ENCODE measurements at places on chromosomes 13 and 19.

GRCh38 chr19:18985257-18985656 lies 44.2 kb upstream of the HOMER3 start:
- no peak for DNase-seq

DNA sequence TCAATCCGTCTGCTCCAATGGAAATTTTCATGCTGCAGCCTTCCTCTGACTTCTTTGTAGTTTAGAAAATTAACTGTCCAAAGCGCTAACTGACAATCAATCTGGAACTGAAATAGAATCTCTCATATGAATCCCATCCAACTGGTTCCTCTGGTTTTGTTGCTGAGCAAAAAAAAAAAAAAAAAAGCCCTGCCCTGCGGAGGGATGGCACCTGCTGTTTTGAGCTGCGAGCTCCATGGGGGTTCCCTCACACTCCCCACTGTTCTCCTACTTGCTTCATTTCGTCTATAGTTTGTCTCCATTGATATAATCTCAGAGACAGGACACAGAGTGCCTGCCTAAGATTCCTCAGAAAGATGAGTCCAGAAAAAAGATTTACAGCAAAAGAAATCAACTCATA lies 33.4 kb downstream of the FAAP24 start:
- DNase-seq: no peak

- DNase-seq: no peak
Observed at GRCh38 chr19:18488838-18489626, 32.8 kb downstream of the ELL start.

DNA sequence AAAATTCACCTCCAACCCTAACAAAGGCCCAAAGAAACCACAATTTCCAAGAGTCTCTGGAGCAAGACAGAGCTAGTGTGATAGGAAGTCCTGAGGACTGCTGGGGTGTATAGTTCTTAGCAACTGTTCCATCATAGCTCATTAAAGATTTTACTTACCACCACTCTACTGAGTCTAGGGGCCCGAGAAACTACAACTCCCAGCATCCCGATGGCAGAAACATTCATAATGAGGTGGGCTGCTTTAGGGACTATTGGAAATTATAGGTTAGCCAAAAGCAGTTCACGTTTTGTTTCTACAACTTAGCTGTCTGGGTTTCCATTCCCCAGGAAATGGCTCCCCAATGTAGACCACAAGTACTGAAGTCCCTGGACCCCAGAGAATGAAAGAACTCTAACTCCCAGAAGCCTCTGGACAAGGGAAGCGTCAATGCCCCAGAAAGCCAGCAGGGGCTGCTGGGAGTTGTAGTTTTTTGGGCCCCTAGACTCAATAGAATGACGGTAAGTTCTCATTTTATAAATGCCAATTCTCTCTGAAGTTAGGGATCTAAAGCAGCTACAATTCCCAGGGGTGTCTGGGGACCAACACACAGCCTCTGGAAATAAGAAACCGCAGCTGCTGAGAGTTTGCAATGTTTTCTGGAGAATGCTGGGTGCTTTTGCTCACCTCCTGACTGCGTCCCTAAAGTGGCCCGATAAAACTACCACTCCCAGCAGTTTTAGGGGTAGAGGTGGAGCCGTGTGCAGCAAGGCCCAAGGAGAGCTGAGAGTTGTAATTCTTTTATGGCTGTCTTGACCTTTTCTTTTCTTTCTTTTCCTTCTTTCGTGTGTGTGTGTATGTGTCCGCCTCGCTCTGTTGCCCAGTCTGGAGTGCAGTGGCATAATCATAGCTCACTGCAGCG lies 11.1 kb downstream of the FTL start:
- no peak for DNase-seq

DNA sequence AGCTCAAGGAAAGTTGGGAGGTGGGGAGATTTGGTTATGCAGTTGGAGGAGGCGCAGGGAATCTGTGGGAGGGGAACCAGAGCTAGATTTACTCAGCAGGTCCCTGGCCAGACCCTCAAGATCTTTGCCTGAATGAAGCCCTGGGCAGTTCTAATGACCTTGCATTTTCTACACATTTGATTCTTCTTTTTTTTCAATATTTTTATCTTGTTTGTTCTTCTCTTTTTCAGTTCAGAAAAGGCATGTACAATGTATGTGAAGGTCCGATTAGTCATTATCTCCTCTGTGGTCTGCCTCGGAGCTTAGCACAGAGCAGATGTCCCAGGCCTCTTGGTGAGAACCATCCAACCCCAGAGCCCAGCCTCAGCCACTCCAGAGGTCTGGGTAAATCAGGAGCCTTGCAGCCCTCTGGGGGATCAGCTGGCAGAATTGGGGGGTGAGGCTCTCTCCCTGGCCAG lies 24.2 kb downstream of the SERP2 start:
- no peak for DNase-seq

- no peak for DNase-seq
Observed at GRCh38 chr13:20191311-20192157, 1.2 kb downstream of the GJB2 start.

DNA sequence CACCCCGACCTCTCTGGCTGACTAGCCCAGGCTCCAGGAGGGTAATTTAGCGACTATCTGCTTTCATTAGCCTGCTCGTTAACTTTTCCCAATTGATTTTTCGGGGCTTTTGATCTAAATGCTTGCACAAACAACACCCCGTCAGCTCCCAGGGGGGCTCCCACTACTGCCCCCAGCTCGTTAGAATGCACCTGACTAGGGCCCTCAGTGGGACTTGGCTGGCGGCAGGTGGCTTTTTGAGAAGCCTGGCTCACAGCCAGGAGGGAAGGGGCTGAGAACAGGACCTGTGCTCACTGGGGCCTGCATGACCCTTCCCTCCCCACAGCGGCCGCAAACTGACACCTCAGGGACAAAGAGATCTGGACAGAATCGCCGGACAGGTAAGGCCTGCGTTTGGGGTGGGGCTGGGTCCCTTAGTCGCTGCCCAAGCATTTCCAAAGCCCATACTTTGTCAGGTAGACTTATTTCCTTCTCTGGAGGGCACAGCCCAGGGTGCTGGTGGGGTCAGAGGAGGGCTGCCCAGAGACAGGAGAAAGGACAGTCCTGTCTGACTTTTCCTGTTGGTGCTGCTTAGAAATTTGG lies 7.6 kb upstream of the CD79A start:
- no peak for DNase-seq

- DNase-seq: no peak
Observed at GRCh38 chr13:105341256-105341655, 1194.2 kb downstream of the EFNB2 start.

GRCh38 chr19:53394522-53394973 lies 401 bp upstream of the ZNF765 start:
- DNase-seq: no peak

- DNase-seq: no peak
Observed at GRCh38 chr19:4409123-4409933, 6.9 kb downstream of the CHAF1A start.

GRCh38 chr13:94758436-94758960 lies 46.2 kb upstream of the SOX21 start:
- DNase-seq: no peak

GRCh38 chr13:20546556-20546955 lies 20.4 kb upstream of the IFT88 start:
- no peak for DNase-seq

- DNase-seq: no peak
Observed at GRCh38 chr13:110879482-110879881, 35.4 kb downstream of the ANKRD10 start.

DNA sequence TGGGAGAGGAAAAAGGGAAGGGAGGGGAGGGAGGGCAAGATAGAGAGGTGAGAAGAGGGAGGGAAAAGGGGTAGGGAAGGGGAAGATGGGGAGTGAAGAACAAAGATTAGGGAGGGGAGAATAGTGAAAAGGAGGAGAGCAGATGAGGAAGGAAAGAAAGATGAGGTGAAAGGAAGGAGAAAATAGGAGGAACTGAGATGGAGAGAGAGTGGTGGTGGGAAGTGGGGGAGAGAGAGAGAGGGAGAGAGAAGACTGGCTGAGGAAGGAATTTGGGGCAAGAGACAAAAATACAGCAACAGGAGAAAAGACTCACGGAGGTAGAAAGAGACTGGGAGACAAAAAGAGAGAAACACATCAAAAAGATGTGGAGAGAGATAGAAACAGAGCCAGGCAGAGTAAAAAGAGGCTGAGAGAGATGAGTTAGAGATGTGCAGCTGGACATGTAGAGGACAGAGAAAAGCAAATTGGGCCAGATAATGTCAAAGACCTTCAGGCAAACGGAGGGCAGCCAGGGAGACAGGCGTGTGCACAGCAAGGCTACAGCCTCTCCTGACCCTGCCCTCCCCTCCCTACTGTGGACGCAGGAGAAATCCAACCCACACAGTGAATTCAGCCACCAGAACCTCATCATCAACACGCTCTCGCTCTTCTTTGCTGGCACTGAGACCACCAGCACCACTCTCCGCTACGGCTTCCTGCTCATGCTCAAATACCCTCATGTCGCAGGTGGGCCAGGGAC lies 49.4 kb upstream of the CYP2B6 start:
- no peak for DNase-seq

DNA sequence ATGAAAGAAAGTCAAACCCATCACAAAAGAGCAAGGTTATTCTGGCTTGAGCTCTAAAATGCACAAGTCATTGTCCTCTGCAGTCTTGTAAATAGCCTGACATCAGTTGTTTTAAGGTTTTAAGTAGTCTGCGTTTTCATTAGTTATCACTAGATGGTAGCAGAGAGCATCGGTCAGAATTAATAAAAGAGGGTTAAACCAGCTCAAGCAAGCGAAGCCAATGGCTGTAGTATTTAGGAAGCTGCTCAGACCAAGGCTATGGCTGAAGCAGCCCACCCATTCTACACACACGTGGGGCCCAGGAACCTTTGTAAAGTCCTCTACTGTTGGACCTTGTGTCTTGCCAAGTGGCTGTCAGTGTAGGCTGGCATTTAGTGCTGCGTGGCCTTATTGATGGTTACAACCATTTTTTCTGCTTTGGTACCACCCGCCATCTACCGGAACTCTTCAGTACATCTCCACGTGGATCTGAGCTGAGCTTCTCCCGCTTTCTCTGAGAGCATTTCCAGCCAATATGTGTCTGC lies 13.3 kb upstream of the ZNF57 start:
- peak; percentile 35 for DNase-seq

GRCh38 chr13:21365574-21365973 lies 93.5 kb downstream of the ZDHHC20 start:
- no peak for DNase-seq

- no peak for DNase-seq
Observed at GRCh38 chr13:113207460-113207859, 1.0 kb downstream of the PCID2 start.

DNA sequence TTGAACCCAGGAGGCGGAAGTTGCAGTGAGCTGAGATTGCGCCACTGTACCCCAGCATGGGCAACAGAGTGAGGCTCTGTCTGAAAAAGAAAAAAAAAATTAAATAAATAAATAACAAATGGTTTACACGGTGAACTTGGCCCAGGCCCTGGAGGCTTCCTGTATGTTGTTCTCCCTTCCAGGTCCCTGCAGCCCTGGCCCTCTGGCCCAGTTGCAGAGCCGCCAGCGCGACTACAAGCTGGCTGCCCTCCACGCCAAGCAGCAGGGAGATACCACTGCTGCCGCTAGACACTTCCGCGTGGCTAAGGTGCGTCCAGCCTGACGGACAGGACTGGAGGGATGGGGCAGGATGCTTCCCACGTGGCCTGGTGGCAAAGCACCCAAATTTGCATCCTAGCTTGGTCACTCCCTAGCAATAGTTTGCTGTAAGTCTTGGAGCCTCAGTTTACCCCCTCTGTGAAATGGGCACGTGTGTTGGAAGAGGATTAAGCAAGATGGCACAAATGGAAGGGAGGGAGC lies 11.9 kb downstream of the CC2D1A start:
- no peak for DNase-seq

- DNase-seq: no peak
Observed at GRCh38 chr13:49545661-49546060, 39.7 kb downstream of the RCBTB1 start.

DNA sequence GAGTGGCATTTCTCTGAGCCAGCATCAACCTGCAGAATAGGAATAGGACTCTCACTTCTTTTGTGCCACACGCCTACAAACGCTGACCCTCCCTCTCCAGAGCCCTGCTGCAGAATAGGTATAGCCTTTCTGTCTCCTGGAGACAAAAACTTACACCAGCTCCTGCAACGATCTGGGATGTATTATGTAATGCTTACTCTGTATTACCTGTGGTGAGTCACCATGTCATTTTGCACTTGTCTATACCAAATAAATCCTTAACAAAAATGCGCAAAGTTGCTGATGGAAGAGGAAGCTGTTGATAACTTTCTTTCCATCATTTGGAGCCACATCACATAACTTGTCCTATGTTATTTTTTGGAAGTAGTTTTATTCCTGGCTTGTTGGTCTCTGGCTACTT lies 155.8 kb upstream of the FNDC3A start:
- no peak for DNase-seq

DNA sequence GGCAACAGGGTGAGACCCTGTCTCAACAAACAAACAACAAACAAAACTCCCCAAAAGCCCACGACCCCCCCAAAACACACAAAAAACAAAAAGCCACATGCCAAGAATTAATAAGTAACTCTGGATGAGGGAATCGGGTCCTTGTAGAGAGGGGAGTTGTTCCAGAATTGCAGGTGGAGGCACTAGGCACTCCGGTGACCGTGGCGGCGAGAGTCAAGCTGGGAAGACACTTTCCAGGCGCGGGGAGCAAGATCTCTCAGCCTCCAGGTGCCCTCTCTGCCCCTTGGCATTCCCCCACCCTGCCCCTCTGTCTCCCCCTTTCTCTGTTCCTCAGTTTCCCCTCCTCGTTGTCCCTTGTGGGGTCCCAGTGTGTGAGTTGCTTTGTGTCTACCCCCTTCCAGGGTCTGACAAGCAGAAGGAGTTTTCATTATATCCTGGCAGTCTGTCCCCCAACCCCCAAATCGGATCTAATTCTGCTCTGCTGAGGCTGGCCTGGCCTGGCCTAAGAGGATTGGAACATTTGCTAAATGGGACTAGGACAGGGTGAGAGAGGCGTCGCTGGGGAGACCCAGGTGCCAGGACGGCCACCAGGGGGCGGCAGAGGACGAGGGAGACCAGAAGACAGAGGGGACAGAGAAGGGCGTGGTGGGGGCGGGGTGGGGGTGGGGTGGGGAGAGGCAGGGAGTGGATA lies 8.3 kb upstream of the CRX start:
- DNase-seq: no peak

DNA sequence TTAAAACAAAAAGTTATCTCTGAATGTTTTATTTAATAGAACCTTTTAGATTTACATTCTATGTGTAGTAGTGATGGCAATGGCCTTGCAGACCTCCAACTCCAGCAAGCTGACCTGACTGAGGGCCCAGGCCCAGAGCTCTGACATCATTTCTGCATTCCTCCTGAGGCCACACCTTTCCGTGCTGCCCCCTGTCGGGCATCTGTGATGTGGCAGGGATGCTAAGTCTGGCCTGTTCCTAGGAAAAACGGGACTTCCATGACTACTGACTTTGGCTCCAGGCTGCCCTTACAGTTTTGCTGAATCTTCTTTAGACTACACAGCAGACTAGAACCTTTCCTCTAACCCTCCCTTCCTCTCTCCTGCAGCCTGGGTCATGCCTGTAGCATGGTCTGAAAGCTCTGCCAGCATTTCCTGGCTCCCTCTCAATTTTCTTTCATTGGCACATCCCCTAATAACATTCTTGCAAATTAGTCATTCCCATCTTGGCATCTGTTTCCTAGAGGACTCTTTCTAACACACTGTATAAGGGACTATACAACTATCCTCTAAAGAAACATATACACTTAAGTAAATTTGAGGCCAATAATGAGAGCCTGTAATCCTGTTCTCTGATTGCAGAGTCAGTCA lies 249.1 kb downstream of the GPC5 start:
- no peak for DNase-seq

- no peak for DNase-seq
Observed at GRCh38 chr19:57190301-57190700, 999 bp upstream of the ZNF264 start.

- no peak for DNase-seq
Observed at GRCh38 chr13:29503041-29503837, 92.2 kb downstream of the SLC7A1 start.
